ENCODE measurements at places on chromosomes 7 and 10.

- DNase-seq: no peak
These were observed 8.9 kb downstream of the PNLIP start for GRCh38 chr10:116554628-116555027.

DNA sequence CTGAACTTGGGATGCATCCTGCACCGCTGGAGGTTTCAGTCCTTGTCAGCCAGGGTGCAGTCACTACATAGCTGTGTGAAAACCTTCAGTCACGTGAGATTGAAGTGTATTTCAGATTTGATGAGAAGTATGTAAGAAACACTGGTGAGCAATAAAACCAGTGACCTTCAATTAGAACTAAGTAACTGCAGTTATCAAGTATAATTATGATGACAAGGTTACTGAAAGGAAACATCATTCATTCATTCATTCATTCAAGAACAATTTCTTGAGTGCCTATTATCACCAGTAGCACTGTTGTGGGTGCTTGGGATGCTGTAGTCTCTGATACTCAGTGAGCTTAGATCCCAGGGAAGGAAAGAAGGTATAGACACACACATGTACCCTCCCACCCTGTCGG is 33.6 kb downstream of the RHEB start:
- DNase-seq: no peak

DNA sequence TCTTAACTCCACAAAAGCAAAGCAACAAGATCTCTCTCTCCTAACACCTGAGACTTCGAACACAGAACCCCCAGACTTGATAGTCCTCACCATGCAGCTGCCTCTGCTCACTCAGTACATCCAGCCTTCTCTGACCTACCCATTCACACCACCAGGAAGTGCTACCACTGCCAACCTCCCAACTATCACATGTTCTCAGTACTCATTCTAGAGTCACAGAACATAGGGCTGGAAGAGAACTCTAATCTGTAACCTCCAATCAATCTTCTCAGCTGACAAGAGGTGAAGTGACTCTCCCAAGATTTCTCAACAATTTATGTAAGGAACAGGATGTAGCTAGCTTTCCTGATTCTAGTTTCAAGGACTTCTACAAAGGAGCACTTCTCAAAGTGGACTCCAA is 3.8 kb downstream of the NUDCD3 start:
- no peak for DNase-seq

DNA sequence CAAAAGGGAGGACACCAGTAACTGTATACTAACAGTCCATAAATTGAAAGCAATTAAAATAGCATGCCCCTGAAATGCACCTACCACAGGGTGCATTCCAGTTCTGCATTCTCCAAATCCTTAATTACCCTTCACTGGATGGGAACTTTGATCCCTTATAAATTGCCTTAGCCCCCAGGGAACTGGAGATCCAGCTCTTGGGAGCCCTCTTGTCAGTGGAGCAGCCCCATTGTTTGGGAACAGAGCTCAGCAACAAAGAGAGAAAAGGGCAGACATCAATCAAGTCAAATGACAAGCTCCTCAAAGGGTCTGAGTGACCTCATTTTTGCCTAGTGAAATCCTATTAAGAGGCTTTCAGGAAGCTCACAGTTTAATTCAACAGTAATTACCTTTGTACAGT is 472.6 kb downstream of the XPNPEP1 start:
- peak; percentile 68 for DNase-seq

GRCh38 chr7:132742189-132742612 is 165.9 kb upstream of the PLXNA4 start:
- no peak for DNase-seq

- DNase-seq: no peak
These were observed 30.2 kb downstream of the GRIFIN start for GRCh38 chr7:2445898-2446555.

DNA sequence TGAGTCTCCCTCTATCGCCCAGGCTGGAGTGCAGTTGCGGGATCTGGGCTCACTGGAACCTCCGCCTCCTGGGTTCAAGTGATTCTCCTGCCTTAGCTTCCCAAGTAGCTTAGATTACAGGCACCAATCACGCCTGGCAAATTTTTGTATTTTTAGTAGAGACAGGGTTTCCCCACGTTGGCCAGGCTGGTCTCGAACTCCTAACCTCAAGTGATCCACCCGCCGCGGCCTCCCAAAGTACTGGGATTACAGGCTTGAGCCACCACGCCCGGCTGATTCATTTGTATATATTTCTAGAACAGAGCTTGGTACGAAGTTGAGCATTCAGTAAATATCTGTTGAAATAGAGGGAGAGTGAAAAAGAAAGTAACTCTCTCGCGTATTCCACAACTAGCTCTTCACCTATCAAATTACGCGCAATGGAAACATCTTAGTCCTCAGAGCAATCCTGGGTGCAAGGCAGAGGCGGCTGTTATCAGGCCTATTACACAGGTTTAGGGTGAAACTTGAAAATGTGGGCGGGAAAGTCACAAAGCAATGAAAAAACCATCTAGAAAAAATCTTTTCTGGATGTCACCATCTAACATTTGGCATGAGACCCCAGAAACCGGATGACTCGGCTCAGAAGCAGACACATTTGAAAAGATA is 707 bp upstream of the GHITM start:
- no peak for DNase-seq

- DNase-seq: no peak
These were observed 188.7 kb upstream of the KAT6B start for GRCh38 chr10:74637685-74638084.

GRCh38 chr7:128841171-128841690 is 11.0 kb downstream of the FLNC start:
- no peak for DNase-seq

- no peak for DNase-seq
These were observed 123.1 kb upstream of the ADO start for GRCh38 chr10:62681211-62681940.

DNA sequence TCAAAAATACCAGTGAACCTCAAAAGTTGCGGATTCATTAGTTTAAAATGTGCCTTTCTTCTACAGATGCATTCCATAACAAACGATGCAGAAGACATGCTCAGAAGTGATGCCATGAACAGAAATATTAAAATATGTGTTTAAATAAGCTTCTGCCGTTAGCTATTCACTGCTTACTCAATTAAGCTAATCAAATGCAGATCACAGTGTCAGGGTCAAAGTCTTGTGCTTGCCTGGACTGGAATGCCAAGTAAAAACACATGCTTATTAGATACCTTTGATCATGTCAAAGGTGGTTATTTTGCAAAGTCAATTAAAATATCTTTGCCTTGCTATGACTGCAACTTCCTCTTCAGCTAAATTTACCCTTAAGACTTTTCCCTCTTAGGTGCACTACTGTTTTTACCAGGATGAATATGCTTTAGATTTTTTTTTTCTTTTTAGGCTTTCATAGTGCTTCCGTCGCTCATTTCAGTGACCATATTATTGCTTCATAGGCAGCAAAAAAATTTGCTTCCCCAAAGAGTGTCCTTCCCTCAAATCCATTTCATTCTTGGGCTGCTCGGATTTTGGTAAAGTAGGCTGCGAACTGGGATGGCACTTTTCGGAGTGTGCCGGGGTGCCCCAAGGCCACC is 905 bp downstream of the ASB13 start:
- DNase-seq: no peak

DNA sequence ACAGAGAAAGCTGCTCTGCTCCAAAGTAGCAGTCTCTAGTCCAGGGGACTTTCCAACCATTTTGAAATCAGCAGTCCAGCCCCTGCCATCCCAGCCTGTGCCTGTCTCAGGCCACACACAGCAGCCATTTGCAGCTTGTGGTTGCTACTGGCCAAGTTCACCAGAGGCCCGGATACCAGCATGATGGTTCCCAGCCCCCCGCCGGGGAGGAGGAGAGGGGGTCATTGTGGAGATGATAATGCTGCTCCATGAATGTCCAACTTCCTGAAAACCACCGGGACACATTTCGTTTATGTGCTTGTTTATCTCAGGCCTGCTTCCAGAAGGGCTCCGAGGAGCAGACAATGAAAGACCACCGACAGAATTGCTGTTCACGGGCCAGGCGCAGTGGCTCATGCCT is 160.0 kb downstream of the UBE2H start:
- DNase-seq: no peak

DNA sequence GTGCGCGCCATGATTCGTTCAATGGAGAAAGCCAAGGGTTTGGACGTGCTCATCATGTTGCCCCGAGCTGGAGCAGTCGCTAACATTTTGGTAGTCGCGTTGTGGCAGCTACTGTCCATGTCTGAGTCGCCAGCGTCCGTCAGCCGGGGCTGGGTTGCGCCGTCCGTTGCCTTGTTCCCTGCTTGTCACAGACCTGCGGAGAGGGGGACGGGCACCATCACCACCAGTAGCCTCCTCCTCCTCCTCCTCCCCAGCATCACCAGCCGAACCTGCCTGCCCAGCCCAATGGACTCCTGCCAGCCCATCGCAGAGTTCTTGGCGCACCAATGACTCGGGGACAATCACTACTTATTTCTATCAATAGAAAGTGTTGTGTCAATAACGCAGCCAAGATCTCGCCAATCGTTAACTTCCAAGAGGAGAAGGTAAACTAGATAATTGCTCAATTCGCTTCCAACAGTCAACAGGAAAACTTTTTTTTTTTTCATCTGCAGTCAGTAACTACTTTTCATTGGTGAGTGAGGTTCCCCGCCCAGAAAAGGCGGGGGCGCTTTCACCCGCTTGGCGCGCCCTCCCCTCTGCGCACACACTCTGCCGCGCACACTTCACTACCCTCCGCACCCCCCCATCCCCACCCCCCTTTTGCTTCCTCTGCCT is at the start of gene FEZF1:
FEZF1 (minus strand) TSS at position 432 of the 657 bp plus-strand sequence; CDS start at position 119, 313 bp downstream.
- no peak for DNase-seq

Data from left renal cortex interstitium (tissue), 4 donors.